ENCODE measurements at places on chromosomes 7 and 10.

- no peak for DNase-seq
Measured at GRCh38 chr10:80070057-80070456, 8.4 kb upstream of the TMEM254 start.

GRCh38 chr10:85542936-85543730 is 823.5 kb downstream of the GRID1 start:
- DNase-seq, result no peak

GRCh38 chr7:142569851-142570250 is 179.4 kb upstream of the PRSS1 start:
- no peak for DNase-seq

DNA sequence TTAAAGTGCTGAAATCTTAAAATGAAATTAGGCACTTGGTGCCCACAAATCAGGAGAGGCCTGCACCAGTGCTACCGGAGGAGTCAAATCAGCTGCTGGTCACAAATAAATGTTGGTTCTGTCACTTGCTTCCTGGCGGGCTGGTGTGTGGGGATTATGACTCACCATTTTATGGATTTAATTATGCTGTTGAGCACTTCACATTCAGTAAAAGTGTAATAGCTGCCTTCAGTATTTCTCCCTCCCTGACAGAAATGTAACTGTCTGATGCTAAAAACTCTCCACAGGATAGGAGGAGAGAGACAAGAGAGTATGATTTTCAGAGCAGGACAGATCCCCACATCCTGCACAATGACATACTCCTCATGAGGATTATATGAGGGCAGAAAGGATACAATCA is 186.0 kb downstream of the JAZF1 start:
- no peak for DNase-seq

GRCh38 chr7:7048213-7048612 is 134.1 kb upstream of the C1GALT1 start:
- DNase-seq, result no peak

DNA sequence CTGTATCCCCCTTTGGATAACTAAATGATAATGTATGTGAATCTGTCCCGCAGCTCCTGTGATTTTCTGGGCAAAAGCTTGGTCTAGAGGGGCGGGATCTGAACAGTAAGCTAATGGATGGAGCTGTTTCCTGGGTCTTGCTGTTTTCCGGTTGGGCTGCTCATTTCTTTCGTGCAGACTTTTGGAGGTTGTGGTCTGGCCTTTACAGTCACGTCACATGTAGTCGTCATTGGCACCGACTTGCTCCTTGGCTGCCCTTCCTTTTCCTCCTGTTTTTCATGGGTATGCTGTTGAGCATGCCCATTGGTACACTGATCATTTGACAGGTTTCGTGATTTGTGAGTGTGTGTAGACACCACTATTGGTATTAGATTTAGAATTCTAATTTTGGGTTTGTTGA is 2.0 kb downstream of the FBH1 start:
- no peak for DNase-seq

All from CD4-positive, alpha-beta T cell treated with Interferon gamma for 1 hour (primary cell).